Keratinocyte (primary cell): ENCODE measurements at places on chromosomes 6 and 20.

DNA sequence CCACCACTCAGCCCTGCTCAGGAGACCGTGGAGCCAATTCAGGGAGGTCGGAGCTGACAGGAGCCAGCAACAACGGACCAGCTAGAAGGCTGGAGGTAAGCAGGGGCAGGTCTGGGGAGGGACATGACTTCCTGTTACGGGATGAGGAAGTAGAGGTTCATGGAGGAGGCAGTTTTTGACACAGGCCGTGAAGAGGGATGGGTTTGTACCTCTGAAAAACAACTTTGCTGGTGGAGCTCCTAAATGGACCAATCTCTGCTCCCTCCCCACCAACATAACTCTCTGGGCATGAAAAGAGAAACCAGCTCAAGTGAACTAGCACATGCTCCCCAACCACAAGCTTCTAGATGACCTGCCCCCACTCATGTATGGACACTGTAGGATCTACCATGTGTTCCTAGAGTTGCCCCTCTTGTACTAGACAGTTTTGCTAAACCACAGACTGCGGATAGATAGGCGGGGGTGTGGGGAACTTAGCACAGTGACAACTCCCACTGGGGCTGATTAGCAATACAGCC, 31.4 kb downstream of the RALGAPA2 start:
- no peak for DNase-seq

GRCh38 chr20:824916-825315, 8.6 kb upstream of the FAM110A start:
- no peak for DNase-seq

DNA sequence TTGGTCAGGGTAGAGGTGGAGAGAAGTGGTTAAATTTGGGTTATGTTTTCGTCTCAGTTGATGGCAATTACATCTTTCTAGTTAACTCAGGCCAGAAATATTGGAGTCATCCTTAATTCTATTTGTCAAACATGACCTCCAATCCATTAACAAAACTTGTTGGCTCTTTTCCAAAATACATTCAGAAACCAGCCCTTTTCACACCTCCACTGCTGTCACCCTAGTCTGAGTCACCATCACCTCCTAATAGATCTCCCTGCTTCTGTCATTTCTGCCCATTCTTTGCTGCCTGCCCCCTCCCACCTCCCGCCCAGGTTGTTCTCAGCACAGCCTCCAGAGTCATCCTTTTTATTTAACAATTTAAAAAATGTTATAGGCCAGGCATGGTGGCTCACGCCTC, 3.0 kb upstream of the ABCF1 start:
- DNase-seq: no peak

DNA sequence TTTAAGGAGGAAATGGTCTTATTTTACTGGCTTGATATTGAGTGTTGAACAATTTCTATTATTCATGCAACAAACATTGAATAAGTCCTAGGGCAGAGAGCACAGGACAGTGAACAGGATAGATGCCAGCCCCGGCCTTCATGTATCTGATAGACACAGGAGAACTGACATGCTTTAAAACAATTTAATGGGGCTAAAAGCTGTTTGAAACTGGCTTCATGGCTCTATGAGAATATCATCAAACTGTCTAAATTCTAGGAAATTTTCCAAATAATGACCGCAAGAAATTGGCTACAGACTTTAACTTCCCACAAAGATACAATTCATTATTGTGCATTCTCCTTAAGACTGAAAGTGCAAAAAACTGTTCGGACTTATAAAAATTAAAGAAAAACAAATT, 69.0 kb downstream of the ID4 start:
- DNase-seq: no peak

DNA sequence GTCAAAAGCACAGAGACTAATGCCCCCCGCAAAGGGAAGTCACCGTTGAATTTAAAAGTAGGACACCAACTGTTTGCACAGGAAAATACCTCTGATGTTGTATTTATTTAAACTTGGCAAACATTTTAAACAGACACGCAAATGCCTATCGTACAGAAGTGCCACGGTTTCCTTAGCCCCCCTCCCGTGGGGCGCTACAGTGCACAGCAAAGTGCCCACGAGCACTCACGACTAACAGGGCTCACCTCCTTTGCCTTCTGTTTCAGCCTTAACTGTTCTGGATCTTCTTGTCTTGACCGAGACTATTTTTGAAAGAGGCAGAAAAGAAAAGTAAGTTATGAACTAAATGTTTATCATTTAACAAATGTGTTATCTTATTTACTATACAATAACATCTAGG, 67.8 kb downstream of the TAF4 start:
- no peak for DNase-seq

DNA sequence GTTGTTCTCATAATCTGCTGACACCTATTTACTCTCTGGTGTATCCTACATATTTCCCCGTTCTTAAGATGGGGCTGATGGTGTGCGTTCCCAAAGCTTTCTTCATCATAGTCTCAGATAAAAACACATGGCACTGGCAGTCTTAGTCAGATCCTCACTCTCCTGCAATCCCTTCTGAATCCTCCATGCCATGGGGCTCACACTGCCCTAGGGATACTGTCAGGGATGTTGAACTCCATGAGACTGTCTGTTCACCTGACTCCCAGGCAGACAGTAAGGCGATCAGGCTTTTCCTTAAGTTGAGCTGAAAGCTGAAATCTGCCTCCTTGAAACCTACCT, 76.0 kb downstream of the SLX4IP start:
- no peak for DNase-seq

DNA sequence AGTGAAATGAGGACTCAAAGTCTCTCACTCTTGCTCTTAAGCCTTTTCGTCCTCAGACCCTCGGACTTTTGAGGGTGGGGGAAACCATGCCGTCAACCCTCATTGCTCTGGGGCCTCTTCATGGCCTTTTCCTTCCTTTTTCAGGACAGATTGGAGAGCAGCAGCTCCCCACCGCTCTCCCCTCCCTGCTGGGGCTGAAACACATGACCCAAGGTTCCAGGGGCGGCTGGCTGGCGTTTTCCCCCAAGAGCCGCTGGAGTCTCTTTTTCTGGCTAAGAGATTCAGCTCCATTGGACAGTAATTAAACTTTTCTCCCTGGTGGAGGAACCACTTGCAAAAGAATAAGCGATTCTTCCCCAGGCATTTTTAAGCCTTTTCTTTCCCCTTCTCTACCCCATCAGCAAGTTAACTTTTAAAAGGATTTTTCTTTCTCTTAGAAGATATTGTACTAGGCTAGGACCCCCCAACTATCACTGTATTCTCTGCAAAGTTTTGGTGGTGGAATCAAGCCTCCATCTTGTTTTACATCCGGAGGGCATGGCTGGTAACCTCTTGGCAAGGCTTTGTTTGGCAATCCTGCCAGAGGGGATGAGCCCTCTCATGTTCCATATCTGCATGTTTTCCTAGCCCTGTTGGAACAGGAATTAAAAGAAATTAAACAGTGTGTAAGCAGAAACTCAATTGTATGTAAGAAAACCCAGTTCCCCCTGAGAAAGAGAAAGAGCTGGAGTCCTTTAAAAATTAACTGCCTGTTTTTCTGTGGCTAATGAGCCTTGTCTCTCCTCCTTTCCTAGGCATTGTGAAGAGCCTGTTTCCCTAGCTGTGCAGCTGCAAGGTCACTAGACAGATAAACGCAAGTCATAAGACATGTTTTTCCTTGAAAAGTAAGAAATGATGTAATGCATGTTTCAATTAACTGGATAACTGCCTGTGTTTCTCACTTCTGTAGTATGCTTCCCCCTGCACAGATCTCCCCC, 100.8 kb upstream of the GPR6 start:
- DNase-seq: no peak

GRCh38 chr6:13248584-13248985, 79.8 kb downstream of the TBC1D7 start:
- no peak for DNase-seq

DNA sequence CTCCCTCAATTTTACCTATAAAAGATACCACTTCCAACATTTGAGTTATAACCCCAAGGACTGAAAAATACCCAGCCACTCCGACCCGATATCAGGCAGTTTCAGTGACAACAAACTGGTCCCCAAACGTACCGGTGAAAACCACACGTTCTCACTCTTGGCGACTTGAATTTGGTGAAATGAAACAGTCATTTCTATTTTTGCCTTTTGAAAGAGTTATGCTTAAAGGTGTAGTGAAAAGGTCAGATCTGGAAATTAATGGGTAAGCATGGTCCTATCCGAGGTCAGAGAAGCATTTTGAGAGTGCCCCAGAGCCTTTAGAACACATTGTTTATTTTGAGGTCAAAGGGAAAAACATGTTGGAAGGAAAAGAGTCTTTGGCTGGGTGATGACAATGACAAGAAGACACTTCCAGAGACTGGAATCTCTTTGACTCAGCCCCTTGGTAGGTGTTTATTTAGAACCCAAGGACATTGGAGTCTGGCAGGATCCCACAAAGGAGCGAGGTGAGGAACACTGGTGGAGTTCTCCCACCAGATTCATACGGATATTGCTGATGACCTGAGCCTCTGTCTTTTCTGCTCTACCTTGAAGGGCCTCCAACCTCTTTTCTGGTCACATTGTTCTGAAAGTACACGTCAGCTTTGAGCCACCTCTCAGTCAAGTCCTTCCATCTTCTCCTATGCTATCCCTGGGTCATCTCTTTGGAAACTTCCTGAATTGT, 235.0 kb downstream of the GMPR start:
- no peak for DNase-seq

- DNase-seq: no peak
These were observed 501 bp downstream of the SIRPB2 start for GRCh38 chr20:1490643-1491195.

DNA sequence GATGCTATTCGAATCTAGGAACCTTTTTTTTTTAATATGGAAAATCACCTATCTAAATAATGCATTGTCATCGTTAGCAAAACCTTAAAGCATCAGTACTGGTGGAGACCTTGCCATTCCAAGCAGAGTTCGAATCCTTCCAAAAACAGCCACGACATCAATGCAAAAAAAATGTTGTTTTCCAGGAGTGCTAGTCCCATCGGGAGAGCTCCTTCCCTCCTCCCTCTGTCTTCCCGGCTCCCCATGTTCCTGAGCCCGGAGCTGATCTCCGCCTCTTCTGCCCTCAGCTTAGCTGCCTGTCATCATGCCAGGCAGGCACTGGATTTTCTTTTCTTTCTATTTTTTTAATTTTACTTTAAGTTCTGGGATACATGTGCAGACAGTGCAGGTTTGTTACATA, 153.6 kb upstream of the QKI start:
- no peak for DNase-seq

GRCh38 chr20:24853916-24854315, 95.2 kb upstream of the CST7 start:
- no peak for DNase-seq

DNA sequence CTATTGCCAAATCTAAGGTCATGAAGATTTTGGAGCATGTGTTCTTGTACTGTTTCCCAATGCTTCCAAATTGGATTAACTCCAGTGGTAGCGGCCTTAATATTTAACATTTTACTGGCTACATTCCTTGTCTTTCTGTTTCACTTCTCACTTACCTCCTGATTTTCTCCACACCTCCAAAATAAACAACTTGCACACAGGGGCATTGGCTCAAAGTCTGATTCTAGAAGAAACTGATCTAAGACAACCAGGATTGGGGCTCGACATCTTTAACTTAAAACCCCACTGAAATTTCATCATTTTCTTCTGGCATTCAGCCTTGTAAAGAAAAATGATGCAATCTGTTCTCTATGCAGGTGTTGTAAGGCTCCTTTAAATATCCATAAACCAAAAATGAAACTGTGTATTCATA, 557.9 kb upstream of the ID4 start:
- no peak for DNase-seq

GRCh38 chr20:6480328-6481200, 286.9 kb upstream of the BMP2 start:
- DNase-seq: no peak

DNA sequence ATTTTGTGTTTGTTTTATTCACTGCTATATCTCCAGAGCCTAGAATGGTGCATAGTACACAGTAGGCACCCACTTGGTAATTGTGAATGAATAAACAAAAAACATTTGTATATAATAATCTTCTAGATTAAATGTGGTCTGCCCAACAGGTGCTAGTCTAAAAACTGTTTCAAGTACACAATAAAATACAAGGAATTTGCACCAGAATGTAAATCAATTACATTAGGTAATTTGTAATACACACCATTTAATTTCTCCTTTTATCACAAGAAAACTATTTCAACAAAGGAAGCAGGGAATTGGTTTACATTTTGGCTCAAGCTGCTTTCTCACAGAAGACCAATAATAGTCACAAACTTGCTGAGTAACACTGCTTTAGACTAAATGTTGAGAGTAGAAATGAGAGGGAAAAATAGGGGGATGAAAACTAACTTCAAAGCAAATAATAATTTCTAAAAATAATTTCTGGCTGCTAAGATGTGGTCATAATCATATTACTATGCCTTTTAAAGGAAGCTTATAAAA, 22.1 kb downstream of the RUNX2 start:
- DNase-seq: no peak

DNA sequence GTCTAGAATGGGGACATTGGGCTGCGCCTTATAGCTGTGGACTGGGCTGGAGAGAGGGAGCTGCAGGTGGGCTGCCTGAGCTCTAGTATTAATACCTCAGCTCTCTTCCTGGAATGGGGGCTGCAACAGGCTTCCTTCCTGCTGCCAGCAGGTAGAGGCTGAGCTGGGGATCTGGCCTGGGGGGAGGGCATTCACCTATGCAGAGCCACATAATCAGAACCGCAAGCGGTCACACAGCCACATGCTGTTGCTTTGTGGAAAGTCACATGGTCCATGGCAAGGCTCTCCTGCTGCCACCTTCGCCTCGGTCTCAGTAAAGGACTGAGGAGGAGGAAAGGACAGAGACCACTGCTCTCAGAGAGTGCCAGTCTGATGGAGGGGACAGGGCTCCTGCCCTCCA, 35.7 kb downstream of the ITPR3 start:
- no peak for DNase-seq

- DNase-seq: no peak
These were observed 160.5 kb upstream of the LAMP5 start for GRCh38 chr20:9353916-9354276.

DNA sequence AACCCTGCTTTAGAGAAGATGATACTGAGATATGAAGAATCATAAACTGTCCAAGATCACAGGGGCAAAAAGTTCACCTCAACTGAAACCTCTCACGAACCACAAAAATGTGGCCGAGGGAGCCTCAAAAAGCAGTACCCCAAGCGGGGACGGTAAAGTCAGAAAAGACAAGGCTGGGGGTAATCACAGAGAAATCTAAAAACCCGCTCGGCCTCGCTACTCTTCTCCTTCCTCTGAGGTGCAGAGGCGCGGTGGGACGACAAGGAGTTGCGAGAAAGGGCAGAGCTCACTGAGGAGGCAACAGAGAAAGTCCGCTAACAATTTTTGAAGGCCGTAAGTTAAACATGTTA, 356 bp upstream of the IRAK1BP1 start:
- no peak for DNase-seq

DNA sequence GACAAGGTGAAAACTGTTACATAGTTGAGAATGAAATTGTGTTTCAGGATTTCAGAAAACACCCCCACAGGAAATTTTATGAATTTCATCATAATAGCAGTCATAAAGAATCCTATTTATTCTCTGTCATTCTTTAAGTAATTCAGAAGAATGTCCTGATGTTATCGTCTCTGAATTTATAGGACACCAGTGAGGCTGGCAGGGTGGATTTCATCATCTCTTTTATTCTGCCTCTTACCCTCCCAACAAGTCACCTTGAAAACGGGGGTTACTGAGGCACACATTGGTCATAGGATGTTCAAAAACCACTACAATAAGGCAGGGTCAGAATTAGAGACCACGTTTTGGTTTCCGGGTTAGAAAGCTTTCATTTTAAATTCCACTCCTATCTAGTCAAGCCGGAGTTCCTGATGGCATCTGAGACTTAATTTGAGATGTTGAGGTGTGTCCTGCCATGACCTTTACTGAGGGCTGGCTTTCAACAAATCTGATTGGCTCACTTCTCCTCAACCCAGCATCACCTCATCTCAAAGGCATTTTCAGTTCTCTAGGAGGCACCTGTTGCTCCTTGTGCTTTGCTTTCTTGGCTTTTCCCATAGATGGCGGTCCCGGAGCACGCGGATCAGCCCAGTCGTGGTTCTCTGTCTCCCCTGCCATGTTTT, 230.6 kb upstream of the SUPT3H start:
- peak; percentile 48 for DNase-seq
